ENCODE measurements at places on chromosomes 5 and 9. TPM values are rescaled to one million over a fixed set of nuclear protein-coding genes. Genes with fewer than 3 reads are reported as not detected.

The IGFBPL1 gene
- not detected for total RNA-seq

DNA sequence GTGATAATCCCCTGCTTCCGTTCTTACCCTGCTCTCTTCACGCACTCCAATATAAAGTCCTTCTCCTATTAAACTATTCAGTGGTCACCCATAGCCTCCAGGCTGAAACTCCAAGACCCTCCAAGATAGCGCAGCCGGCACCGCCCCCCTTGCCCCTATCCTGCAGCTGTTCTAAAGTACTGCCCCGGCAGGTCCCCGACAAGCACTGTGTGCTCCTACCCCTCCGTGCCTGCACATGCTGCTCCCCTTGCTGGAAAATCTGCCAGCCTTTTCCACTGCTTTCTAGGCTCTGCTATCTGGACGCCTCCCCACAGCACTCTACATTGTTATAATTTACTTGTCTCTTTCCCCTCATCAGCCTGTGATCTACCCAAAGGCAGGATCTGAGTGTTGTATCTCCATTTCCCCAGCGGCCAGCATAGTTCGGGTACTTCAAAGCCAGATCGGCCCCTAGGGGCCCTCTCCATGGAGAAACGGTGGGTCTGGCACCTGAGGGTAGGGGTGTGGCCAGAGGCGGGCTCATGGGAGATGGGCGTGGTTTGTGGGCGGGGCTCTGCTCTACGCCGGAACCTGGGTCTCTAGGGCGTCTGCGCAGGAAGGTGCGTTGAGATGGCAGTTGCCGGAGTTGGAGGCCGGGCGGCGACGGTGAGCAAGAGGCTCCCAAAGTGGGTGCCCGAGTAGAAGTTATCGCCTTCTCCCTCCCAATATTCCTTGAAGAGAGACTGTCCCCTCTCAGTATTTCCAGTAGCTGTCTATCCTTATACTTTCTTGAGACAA is 83.5 kb upstream of the RUSC2 start:
- no peak for DNase-seq

DNA sequence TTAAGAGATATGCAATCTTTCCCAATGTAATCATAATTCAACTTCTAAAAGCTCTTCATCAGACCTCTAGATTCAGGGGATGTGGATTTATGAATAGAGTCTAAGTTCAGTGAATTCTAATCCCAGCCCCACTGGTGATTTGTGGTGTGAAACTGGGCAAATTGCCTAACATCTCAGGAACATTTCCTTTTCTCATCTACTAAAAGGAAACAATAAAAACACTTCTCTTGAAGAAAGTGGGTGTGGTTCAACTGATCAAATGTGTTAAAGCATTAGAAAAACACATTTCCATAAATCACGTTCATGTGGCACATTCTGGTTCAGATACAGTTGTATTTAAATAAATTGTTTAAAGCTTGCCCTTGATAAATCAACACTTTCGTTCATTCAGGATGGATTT is 631.7 kb upstream of the CDH6 start:
- DNase-seq = no peak

The SIT1 gene
- 3.2 TPM for total RNA-seq

The COL15A1 gene
- total RNA-seq = 13.9 TPM

GRCh38 chr5:179833709-179834070 is 13.0 kb downstream of the SQSTM1 start:
- DNase-seq = no peak

Data from breast epithelium (tissue), 4 donors.